ENCODE measurements at places on chromosomes 2 and 18.

GRCh38 chr2:66433945-66434678, 813 bp upstream of the MEIS1 start:
- DNase-seq, result peak; percentile 59

- no peak for DNase-seq
Measured at GRCh38 chr2:209496586-209496982, 72.7 kb downstream of the MAP2 start.

DNA sequence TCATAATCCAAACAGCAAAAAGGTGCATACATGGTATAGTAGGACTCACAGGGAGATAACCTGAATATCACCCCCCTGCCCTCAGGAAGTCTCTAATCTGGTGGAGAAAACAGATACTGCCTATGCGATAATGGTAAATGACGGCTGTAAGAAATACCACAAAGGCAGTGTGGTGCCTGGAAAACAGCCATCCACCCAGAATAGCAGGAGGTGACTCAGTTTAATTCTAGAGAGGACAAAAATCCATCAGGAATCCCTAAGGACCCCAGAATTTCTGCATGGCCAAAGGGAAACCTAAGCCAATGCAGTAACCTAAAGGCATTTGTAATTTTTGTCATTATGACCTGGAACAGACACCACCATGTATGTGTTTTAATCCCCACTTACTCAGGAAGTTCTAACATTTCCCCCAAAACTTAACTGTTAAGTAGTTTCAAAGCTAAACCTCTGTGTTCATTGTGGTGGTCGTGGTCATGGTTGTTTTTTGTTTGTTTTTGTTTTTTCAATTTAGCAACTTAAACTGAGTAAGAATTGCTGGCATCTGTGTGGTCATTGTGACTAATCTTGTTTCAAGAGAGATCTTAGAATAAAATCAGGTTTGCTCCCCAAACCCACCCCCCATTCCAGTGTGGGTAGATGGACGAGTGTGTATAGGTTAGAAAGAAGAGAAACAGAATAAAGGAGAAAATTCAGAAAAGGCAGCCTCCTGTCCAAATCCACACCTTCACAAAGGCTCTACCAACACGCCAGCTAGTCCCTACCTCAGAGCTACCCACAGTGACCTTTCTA, 121.5 kb upstream of the CDCA7 start:
- DNase-seq, result peak; percentile 35

DNA sequence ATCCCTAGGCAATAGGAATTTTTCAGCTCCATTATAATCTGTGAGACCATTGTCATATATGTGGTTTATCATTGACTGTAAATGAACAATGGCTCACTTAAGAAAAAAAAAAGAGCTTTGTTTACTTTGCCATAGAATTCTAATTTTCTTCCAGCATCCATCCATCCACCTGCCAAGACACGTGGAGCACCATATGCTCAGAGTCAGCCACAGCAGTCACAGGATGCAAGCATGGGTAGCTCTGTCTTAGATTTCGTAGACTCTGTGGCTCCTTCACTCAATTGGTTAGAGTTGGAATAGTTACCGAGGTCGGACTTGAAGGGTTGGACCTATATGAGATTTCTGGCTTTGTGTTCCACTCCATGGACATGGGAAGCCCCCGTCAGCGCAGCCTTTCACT, 75.6 kb downstream of the COA5 start:
- no peak for DNase-seq

GRCh38 chr2:69083235-69083748, 70.3 kb downstream of the ANTXR1 start:
- no peak for DNase-seq

GRCh38 chr2:176461809-176462670, 192.8 kb downstream of the MTX2 start:
- DNase-seq, result no peak

DNA sequence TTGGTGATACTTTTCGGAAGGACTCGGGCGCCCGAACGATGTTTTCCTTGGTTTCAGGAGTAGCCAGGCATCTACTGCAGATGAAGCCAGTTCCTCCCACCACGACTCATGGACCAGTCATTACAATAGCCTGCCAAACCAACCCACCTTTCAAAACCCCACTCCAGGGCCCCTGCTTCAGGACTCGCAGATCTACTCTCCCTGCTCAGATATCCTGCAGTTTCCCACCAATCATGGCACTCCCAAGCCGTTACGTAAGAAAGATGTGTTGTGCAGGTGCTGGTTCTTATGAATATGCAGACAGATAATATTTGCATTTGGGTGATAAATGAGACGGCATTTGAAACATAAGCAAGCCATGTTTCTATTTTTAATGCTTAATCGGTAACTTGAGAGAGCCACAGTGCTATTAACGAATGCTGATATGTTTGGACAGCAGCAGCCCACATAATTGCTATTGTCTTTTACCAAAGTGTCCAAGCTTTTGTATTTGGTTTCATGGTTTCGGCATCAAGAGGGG, 3.5 kb upstream of the CYS1 start:
- no peak for DNase-seq

DNA sequence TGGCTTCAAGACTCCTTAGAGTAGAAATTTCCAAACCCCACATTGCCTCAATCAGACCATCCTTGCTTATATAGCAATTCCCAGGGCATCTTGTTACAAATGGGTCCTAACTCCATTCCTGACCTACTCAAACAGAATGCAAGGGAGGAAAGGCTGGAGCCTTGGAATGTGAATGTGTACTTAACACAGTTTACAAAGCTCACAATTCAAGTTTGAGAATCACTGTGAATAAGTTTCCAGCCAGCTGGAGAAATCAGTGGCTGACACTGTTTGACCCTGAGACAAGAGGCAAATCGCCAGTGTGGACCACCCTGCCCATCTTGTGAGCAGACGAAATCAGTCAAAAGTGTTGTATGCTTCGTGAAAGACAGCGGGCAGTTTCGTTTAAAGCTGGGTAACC, 65.5 kb downstream of the SOWAHC start:
- DNase-seq, result no peak

GRCh38 chr2:241801611-241802420, 7.2 kb upstream of the NEU4 start:
- DNase-seq, result peak; percentile 8

DNA sequence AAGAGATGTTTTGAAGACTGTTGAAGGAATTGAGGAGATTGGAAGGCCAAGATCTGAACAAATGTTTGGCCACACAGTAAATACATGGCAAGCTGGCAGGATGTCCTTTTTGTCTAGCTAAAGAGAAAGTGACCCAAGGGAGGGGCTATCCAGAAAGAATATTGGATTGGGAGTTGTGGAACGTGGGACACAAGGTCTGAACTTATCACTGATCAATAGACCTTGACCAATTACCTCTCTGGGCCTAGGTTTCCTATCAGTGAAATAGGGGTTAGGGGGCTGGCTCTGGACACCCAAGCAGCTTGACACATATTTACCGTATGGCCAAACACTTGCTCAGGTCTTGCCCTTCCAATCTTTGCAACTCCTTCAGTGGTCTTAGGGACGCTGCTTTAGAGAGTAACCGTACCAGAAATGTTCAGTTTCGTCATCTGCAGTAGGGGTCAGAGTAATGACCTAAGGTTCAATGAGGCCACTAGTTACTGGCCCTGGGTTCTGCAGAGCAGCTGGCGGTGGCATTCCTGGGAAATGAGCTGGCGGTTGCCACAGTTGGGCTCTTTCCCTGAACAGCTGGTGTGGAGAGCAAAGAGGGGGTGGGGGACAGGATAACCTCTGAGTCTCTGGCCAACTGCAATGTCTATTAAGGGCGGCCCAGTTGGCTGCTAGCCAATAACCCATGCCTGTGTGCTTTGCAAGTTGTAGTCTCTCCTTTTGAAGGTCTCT, 70.1 kb upstream of the STPG4 start:
- peak; percentile 85 for DNase-seq

DNA sequence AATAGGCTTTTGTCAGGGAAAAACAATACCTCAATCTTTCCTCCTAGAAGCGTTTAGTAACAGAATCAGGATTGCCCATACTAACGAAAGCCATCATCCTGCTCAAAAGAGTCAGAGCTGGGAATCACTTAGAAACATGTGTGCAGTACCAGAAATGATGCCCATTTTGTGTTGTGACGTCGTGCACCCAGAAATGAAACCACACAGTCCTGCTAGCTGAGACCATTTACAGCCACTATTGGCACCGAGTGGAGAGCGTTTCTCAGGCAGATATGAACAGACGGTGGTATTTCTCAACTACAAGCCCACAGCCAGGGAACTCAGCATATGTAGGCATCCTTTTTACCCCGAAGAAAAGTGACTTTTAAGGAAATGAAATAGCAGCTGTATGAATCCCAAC, 284.3 kb upstream of the LRATD1 start:
- no peak for DNase-seq

- no peak for DNase-seq
Measured at GRCh38 chr18:8602557-8602956, 6.7 kb upstream of the RAB12 start.

DNA sequence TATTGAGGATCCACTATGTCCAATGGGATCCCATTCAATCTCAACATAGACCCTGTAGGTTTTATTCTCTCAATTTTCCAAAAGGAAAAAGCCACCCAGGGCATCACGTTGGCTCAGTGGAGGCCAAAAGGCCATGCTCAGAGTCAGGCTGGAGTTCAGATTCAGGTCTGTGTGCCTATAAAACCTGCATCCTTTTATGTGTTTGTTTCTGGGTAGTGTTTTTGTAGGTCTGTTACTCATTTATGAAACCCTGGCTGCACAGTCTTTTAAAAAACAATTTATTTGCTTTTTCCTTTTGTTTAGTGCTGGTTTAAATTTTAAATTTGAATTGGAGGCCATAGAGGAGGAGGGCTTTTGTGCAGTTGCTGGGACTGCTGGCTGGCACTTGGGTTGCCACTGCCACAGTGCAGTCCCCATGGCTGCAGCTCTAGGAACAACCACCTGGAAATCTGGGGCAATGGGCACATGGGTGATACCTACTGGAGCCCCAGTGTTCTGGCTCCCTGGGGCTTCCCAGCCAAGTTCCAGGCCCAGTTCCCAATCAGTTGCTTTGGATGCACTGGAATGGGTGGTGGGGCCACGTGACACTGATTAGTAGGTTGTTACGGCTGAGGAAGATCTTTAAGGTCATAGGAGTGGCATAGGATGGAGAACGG, 31.3 kb downstream of the IL1R2 start:
- DNase-seq, result no peak

DNA sequence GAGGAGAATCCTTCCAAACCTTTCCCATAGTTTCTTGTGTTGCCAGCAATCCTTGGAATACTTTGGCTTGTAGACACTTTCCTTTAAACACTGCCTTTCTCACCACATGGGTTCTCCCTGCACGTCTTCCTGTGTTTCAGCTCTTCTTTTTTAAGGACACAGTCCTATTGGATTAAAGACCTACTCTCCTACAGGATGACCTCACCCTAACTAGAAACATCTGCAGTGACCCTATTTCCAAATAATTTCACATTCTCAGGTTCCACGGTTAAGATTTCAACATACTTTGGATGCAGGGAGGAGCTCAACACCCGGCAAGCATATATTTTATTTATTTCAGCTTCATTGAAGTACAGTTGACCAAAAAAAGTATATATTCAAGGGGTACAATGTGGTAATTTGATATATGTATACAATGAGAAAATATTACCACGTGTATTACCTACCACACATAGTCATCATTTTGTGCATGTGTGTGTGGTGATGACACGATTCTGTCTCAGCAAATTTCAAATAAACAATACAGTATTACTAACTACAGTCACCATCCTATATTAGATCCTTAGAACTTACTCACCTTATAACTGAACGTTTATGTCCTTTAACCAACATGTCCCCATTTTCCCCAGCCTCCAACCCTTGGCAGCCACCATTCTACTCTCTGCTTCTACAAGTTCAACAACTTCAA, 745.0 kb downstream of the CBLN2 start:
- no peak for DNase-seq

- DNase-seq, result peak; percentile 73
Measured at GRCh38 chr2:28633746-28634145, 117.9 kb upstream of the PPP1CB start.

- DNase-seq, result no peak
Measured at GRCh38 chr18:80029690-80030089, 4.5 kb upstream of the RBFA start.

- DNase-seq, result no peak
Measured at GRCh38 chr2:124586210-124586609, 561.1 kb downstream of the CNTNAP5 start.

GRCh38 chr2:232441147-232441651, 14.8 kb upstream of the ALPI start:
- DNase-seq, result no peak

DNA sequence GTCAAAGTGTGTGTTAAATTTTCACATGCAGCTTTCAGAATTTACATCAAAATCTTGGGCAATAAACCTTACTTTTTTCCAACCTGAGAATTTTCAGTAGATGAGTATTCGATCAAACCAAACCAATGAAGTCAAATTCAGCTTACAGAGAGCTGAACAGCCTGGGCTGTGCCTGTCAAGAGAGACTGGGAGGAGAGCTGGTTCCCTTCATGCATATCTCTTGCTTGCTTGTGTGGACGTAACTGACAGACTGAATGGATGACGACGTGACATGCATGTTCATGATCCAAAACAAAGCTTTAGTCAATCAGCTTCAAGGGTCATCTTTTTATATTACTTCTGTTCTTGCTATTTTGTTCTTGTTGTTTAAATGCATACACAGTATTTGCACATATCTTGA, 145.2 kb downstream of the GALNT3 start:
- no peak for DNase-seq

- peak; percentile 48 for DNase-seq
Measured at GRCh38 chr2:152407204-152407721, 72.3 kb downstream of the FMNL2 start.

GRCh38 chr2:222568865-222569264, 87.0 kb downstream of the FARSB start:
- no peak for DNase-seq

GRCh38 chr2:158903711-158904405, 64.6 kb upstream of the TANC1 start:
- no peak for DNase-seq

- no peak for DNase-seq
Measured at GRCh38 chr2:174180726-174181236, 67.6 kb downstream of the OLA1 start.

DNA sequence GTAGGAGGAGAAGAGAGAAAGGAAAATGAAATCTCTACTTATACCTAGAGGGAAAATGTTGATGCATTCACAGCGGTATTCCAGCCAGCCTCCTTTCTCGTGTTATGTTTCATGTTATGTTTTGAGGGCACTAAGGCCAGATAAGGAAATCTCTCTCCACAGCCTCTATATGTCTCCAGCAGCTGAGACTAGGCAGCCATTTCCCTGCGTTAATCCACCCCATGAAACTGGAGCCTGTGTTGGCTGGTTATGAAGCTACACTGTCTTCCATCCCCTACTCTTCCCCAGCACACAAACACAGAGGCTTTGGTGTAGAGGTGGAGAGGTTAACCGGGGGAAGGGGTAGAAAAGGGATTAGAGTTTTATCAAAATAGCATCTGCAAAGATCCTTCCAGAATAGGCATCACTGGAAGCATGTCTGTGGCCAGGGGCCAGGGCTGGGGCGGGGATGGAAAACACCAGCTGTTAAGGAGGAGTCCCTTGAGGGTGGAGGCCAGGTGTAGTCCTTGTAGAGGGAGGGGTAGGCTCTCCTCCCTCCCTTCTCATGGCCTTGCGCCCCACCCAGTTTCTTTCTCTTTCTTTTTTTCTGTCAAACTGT, 100.9 kb upstream of the TNP1 start:
- no peak for DNase-seq

Data from hepatic stellate cell (primary cell).